HCT116 (cell line): ENCODE measurements at places on chromosomes 13 and 19.
A peak's percentile ranks its signal among the peaks of the same experiment; 100 is the strongest.

DNA sequence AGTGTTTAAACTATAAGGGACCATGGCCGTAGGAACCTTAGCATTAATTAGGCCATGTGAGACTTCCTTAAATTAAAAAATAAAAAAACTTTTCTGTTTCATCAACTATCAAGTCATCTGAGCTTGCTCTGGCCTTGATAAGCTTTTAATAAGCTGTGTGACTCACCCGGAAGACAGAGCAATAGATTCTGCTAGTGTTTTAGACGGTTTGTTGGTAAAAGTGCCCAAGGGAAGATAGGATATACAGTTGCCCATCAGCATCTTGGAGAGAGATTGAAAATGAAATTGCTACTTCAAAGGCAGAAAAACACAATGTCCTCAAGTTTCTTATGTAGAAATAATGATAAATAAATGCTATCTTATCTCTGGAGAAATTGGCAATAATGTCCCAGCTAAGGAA lies 31.2 kb upstream of the RCBTB2 start:
- no peak for DNase-seq
- no peaks in the 10 kb centered on the region for H3K27me3 ChIP-seq
- no peak overlapping the region for H3K4me3 ChIP-seq
- no peak overlapping the region for H3K27ac ChIP-seq

GRCh38 chr13:28685892-28686291 lies 27.0 kb downstream of the POMP start:
- H3K27me3 ChIP-seq = no peaks in the 10 kb centered on the region
- no peak for DNase-seq
- no peaks in the 10 kb centered on the region for H3K36me3 ChIP-seq
- H3K4me1 ChIP-seq = peaks cover 5% of the 10 kb centered on the region; the same call in 1 of the 2 replicates

- H3K36me3 ChIP-seq = no peaks in the 10 kb centered on the region
- no peaks in the 10 kb centered on the region for H3K4me1 ChIP-seq
- no peak overlapping the region for H3K4me3 ChIP-seq
- H3K27ac ChIP-seq = no peak overlapping the region
These were observed 150.1 kb downstream of the SHISA2 start for GRCh38 chr13:25901460-25902376.

DNA sequence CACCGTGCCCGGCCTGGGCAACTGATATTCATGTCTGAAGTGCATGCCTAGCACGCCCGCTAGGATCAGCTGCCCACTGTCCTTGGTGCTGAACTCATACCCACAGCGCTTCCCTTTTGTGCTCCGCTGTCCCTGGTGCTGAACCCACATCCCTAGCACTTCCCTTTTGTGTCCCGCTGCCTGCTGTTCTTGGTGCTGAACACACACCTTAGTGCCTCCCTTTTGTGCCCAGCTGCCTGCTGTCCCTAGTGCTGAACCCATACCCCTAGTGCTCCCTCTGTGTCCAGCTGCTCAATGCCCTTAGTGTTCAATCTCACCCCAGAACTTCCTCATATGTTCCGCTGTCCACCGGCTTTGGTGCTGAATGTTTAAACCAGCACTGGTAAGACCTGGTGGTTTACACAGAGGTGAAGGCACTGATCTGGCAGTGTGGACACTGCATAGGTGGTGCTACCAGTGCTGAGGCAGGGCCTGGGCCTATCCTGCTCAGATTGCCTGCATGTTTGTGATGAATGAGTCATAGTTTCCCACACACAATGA lies 26.3 kb upstream of the SIGLEC11 start:
- H3K27me3 ChIP-seq = no peaks in the 10 kb centered on the region
- DNase-seq = peak; percentile 88
- H3K36me3 ChIP-seq = peaks cover 5% of the 10 kb centered on the region; the same call in 1 of the 2 replicates
- H3K27ac ChIP-seq = no peak overlapping the region
